AG04449 (cell line): ENCODE measurements at places on chromosomes 12 and 14.
A peak's percentile ranks its signal among the peaks of the same experiment; 100 is the strongest.

DNA sequence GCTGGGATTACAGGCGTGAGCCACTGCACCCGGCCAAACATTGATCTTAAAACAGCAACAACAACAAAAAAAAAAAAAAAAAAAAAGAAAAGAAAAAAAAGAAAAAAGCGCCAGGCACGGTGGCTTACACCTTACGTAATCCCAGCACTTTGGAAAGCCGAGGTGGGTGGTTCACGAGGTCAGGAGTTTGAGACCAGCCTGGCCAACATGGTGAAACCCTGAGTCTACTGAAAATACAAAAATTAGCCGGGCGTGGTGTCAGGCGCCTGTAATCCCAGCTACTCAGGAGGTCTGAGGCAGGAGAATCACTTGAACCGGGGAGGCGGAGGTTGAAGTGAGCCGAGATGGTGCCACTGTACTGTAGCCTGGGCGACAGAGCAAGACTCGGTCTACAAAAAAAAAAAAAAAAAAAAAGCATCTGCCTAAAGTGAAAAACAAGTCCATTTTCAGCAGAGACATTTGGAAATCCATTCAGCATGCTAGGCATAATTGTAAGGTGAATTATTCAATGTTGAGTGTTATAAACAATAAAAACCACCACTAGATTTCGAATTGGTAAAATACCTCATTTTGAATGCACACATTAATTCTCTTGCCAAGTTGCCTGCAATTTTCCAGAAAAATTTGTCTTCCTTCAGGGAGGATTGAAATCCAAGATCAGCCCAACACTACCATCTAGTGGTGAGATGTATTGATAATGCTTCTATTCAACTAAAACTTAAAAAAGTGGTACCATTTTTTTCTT lies 8.0 kb upstream of the CERS5 start:
- DNase-seq, result no peak

DNA sequence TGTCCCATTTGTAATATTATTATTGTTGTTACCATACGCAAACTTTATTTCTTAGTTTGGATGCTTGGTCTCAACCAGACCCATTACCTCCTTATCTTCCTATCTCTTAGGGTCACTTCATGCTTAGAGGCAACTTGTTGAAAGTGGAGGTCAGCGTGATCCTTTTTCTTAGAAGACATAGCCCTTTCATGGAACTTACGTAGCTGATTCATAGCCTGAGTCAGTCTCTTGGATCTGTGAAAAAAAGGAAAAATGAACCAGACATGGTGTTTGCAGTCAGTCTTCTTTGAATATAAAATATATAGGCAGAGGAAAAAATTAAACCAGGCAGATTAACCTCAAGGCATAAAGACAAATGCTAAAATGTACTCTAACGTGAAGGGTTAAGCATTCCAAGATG lies 613.7 kb downstream of the DIO2 start:
- DNase-seq, result no peak

DNA sequence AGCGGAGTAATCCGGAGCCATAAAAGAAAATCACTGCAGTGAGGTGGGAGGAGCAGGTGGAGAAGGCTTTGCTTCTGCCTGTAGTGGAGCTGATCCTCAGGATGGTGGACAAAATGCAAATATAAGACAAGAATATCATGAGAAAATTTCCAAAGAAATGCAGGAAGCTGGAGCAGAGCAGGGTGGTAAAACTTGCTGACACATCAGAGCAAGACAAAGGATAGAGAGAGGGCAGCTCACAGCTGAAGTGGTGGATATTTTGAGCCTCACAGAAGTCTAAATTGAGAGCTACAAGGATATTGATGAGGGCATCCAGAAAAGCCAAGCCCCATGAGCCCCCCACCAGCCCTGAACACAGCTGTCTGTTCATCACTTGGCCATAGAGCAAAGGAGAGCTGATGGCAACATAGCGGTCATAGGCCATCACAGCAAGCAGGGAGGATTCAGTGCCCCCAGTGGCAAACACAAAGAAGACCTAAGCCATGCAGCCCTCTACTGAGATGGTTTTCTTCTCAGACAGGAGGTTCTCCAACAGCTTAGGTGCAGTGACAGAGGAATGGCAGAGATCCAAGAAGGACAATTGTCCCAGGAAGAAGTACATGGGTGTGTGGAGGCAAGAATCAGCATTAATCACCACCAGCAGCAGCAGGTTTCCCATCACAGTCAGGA lies 30.0 kb upstream of the ANP32D start:
- no peak for DNase-seq

- DNase-seq, result no peak
Observed at GRCh38 chr12:50211392-50212070, 44.4 kb upstream of the CERS5 start.

DNA sequence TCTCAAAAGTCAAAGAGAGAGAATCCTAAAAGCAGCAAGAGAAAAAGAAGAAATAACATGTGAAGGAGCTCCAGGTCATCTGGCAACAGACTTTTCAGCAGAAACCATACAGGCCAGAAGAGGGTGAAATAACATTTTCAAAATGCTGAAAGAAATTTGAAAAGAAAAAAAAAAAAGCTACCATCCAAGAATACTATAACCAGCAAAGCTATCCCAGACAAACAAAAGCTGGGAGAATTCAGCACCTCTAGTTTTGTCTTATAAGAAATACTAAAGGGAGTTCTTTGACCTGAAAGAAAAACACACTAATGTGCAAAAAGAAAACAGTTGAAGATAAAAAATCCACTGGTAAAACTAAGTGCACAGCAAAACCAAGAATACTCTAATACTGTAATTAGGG lies 36.8 kb downstream of the SLC41A2 start:
- DNase-seq, result no peak

GRCh38 chr12:115437061-115437567 lies 753.1 kb upstream of the TBX3 start:
- DNase-seq, result no peak

GRCh38 chr14:50001151-50001998 lies 108.5 kb downstream of the ARF6 start:
- no peak for DNase-seq

GRCh38 chr12:55582066-55582465 lies 9.8 kb downstream of the OR2AP1 start:
- DNase-seq, result no peak

DNA sequence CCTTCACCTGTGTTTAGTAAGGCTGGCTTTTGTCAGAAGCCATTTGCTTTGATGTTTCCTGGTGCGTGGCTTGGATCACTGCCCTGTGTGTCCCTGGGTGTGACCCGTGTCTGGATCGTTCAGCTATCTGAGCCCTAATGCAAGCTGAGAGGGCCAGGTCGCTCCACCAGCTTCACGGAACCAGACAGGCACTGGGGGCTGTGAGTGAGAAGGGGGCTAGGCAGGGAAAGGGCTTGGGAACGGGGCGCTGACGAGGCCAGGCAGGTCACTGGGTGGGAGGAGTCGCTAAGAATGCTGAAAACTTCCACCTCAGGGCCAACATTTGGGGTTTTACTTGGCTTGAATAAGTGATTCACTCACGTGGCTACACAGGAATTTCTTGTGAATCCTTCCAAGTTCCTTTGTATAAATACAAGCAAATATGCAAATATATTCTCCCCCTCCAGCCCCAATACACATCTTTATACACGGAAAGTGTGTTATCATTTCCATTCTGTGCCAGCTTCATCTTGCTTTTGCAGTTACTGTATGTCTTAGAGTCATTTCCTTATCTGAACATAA lies 24.2 kb upstream of the MMP17 start:
- no peak for DNase-seq

GRCh38 chr14:64556526-64556925 lies 6.8 kb downstream of the PPP1R36 start:
- peak; percentile 53 for DNase-seq
